ENCODE measurements at places on chromosomes 6 and 20.
A peak's percentile ranks its signal among the peaks of the same experiment; 100 is the strongest.

GRCh38 chr6:137872581-137873115, 5.6 kb downstream of the TNFAIP3 start:
- no peak for DNase-seq

GRCh38 chr6:27260369-27260768, 12.9 kb downstream of the PRSS16 start:
- no peak for DNase-seq

GRCh38 chr6:104409913-104410312, 449.8 kb downstream of the HACE1 start:
- DNase-seq: no peak

GRCh38 chr6:26536571-26537159, 1.5 kb upstream of the HMGN4 start:
- peak; percentile 50 for DNase-seq

DNA sequence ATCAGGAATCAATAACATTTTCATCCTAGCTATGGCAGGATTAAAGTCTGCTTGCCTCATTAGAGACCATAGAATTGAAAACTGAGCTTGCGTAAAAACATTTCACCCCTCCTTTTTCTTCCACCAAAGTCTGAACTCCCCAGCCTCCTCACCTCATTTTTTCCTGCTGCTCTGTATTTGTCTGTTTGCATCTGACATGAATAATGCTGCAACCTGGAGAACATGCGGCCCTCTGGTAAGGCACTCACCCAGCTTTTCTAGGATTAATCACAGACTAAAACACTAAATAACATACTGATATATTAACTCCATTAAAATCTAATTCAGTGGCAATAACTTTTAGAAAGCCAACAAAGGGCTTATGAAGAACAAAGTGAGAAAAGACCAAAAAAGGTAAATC, 677.7 kb upstream of the NRSN1 start:
- DNase-seq: no peak

- DNase-seq: no peak
Measured at GRCh38 chr6:139568956-139569538, 194.6 kb upstream of the CITED2 start.

- DNase-seq: no peak
Measured at GRCh38 chr6:132458887-132459604, 53.9 kb downstream of the STX7 start.

- no peak for DNase-seq
Measured at GRCh38 chr6:25973923-25974555, 11.4 kb downstream of the TRIM38 start.

GRCh38 chr6:52454556-52454955, 34.4 kb downstream of the EFHC1 start:
- no peak for DNase-seq

Data from GM10248 (cell line).